ENCODE measurements at places on chromosomes 4 and X. TPM values are rescaled to one million over a fixed set of nuclear protein-coding genes. Genes with fewer than 3 reads are reported as not detected.

CHRDL1 gene
- total RNA-seq = 0.79 TPM

RAB33A gene
- 1.8 TPM for total RNA-seq

TLR2 gene
- 1.2 TPM for total RNA-seq

XAGE2 gene
- not detected for total RNA-seq

ENPEP gene
- total RNA-seq = 8.6 TPM

GRIA3 gene
- total RNA-seq = 9.2 TPM

TLR6 gene
- total RNA-seq = 0.56 TPM

PRSS12 gene
- total RNA-seq = 14.1 TPM

ADGRL3 gene
- total RNA-seq = 11.3 TPM

IGFBP7 gene
- 63.0 TPM for total RNA-seq

- no peak for DNase-seq
Measured at GRCh38 chrX:2489446-2490445, 11.0 kb downstream of the DHRSX start.

GRCh38 chr4:128782076-128782715 lies 27.3 kb upstream of the JADE1 start:
- no peak for DNase-seq

DNA sequence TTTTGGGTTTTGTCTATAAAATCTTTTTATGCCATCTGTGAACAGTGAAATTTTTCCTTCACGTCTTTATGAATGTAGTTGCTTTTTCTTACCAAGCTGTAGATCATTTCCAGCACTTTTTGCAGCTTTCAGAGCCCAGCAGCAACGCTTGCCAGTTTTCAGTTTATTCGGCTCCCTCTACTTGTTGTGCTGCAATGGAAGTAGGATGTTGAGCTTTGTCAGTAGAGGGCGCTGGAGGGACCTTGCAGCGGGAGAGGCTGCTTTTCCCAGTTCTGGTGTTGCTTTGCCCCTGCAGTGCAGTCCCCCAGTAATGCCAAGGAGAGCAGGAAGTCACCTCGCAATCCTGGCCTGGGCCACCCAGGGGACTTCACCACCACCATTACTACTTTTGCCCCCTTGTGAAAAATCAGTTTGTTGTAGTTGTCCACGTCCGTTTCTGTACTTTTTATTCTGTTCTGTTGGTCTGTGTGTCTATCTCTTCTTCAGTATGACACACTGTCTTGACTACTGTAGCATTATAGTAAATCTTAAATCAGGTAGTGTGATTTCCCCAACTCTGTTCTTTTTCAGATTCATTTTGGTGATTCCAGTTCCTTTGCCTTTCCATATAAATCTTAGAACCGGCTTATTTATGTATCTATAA lies 21.8 kb downstream of the CMC4 start:
- DNase-seq = no peak

DNA sequence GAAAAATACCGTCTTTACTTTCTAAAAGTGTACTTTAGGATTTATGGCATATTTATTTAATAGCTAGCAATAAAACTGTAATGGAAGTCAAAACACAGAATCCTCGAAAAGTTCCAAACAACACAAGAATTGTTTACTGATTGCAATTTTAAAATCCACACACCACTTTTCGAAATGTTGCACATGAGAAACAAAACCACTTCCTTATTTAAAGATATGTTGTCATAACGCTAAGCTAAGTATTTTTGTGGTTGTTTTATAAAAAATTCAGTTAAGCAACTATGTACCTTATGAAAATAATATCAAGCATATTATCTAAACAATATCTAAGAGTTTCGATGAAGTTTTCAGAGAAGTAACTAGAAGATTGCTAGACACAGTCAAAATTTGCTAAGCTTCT lies 344 bp downstream of the TMPRSS11D start:
- DNase-seq = no peak

- no peak for DNase-seq
Measured at GRCh38 chrX:115948018-115948923, 222.3 kb upstream of the AGTR2 start.

GRCh38 chr4:131054489-131055019 lies 1958.6 kb downstream of the C4orf33 start:
- DNase-seq = no peak

DNA sequence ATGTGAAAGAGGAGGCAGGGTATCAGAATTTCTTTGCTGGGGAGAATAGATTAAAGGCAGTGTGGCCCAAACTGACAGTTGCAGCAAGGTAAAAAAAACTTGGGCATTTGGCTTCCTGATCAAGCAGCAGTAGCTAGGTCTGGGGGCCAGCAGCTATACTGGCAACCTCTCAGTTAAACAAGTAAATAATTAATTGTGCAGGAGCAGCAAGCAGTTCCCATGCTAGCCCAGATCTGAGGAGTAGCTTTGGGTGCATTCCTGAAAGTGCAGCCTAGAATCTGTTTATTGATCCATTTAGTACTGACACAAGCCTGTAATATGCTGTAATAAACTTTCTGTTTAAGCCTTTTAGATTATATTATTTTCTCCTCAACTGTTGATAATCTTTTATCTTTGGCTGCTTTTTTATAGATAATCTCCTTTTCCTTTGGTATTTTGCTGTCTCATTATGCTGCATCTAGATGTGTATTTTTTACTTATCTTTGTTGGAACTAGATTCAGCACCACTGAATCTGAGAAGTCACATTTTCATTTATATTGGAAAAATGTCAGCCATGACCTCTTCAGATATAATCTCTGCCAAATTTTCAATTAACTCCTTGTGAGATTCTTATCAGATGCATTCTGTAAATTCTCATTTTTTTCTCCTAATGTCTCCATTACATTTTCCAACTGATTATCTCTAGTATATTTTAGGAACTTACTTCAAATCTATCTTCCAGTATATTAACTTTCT lies 276.3 kb downstream of the STPG2 start:
- DNase-seq = no peak

GRCh38 chr4:161167539-161167938 lies 996.3 kb downstream of the FSTL5 start:
- no peak for DNase-seq

DNA sequence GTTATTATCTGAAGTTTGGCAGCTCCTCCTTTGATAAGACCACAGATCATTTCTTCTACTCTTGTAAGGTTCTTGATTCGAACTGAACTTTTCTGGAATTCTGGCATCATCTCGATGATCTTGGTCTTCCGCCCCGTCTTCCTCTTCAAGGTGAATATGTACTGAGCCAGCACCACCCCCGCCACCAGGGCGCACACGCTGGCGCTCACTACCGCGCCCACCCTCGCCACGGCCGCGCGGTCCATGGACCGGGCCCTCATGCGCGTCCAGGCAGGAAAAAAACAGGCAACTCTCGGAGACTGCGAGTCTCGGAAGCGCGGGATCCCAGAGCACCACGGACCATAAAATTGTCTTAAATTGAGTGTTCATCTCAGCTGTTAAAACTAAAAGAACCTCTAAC lies 458.4 kb upstream of the NDST3 start:
- DNase-seq = no peak

- no peak for DNase-seq
Measured at GRCh38 chrX:110511238-110511637, 152.6 kb downstream of the RTL9 start.

DNA sequence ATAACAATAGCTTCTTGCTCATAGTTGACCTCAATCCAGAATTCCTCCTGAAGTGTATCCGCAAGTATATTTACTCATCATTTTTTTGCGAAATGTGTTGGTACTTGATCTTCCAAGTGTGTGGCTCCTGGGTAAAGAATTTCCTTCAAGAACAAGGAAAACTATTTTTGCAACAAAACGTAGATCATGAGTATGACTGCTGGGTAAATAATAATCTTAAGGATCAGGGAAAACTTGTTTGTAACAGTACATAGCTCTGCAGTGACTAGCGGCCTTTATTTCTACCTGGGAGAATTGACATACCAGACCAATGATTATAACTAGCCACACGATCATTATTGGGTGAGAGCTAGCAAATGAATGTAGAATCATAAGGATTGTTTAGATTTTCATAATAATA lies 1311.7 kb downstream of the ARAP2 start:
- no peak for DNase-seq

- no peak for DNase-seq
Measured at GRCh38 chr4:154939851-154940250, 158.8 kb downstream of the RBM46 start.

DNA sequence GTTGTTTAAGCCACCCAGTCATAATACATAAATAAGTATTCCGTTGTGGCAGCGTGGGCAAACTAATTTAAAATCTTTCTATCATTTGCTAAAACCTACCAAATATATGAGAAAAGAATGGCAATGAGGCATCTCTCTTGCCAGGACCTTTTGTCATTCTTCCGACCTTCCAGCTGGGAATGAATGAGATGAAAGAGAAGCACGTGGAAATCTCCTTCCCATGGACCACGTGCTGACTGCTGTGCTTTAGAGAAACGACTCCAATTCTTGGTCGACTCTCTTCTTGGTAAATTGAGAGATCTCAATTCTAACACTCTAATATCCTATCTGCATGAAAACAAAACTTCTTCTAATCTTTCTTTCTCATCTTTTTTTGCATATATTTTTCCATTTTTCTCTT lies 116.5 kb downstream of the COL25A1 start:
- no peak for DNase-seq

GRCh38 chr4:174926958-174927357 lies 8.8 kb downstream of the ADAM29 start:
- DNase-seq = no peak

GRCh38 chr4:182010876-182011275 lies 232.3 kb upstream of the TENM3 start:
- DNase-seq = no peak

GRCh38 chr4:172104539-172104938 lies 291.3 kb downstream of the GALNTL6 start:
- no peak for DNase-seq

DNA sequence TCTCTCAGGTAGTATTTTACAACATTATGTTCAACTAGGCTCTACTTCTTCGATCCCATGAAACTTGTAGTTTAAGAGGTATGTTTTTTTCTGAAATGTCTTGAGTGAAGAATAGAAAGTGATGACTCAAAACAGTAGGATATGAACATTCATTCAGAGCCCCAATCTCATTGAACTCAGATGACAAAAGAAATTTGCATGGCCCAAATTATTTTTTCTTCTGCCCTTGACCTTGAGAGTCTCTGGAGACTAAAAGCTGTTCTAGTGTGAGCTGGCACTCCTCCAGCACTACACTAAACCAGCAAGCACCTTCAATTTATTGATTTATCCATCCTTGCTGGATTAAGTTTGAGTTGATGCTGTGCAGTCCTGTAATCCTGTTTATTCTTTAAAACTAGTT lies 4.0 kb downstream of the DCLK2 start:
- DNase-seq = no peak

DNA sequence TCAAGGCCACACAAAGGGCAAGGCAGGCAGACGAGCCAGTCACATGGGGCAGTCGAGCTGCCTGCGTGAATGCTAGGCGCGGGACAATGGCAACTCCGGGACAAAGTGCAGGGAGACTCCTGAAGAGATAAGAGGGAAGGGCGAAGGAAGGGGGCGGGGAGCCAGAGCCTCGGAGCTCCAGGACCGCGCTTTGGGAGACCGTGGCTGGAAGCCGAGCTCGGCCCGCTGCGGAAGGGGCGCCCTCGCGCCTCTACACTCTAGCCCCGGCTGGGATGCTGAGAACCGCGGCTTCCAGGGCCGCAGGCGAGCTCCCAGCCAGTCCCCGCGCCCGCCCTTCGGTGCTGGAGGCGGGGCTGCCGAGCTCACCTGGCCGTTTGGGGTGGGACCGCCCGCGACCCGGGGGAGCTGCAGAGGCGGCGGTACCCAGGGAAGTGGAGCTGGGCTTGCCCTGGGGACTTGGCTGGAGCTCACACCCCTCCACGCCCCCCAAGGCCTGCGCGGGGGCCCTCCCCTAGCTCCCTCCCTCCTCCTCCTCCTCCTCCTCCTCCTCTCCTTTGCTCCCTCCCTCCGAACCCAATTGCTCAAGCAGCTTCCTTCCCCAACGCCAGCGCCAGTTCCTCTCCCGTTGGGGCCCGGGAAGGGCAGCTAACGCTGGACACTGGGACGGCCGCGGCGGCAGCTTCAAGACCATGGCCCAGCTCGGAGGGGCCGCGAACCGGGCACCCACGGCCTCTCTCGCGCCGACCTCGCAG lies at the start of gene SOWAHD:
Gene SOWAHD (plus strand): TSS at position 610 of the 752 bp plus-strand sequence. CDS start 80 bp downstream, at position 690.
- no peak for DNase-seq

Data from type B pancreatic cell (in vitro differentiated cells).